H7 (cell line): ENCODE measurements at places on chromosomes 12 and 14.

GRCh38 chr12:7646178-7646475 lies 19.6 kb downstream of the APOBEC1 start:
- DNase-seq: peak; percentile 35

DNA sequence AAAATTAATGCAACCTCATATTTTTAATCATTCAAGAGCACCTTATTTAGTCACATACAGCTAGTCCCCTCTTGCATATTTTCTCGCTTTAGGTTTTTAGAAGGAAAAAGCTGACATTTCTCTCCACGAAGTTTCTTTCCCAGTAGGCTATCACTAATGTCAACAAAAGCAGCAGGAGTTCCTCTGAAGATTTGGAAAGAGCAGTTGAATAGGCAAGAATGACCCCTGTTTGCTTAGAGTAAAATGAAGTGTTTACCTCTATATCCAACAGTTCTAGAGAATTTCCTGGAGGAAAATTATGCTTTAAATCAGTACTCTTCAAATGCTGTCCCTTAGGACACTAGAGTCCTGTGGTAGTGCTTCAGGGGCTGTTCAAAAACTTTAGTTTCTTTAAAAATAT lies 188.1 kb upstream of the PRKD1 start:
- DNase-seq: peak; percentile 32

DNA sequence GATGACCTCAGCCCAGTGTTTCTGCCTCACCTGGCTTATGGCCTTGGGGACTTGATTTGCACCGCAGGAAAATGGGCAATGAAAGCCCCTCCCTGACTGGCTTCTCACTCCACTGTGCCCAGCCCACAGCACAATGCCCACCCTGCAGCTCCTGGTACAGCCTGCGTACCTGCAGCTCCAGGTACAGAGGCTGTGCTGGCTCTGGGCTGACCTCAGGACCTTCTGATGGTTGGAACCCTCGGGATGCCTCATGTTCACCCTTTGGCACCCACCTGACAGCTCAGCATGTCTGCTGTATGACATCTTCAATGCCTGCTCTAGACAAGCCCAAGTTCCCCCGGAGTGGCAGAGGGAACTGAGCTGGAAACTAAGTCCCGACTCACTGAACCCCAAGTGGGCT lies 87.1 kb downstream of the ALG10 start:
- DNase-seq: no peak

- DNase-seq: no peak
Observed at GRCh38 chr12:5078423-5078822, 34.7 kb downstream of the KCNA5 start.

DNA sequence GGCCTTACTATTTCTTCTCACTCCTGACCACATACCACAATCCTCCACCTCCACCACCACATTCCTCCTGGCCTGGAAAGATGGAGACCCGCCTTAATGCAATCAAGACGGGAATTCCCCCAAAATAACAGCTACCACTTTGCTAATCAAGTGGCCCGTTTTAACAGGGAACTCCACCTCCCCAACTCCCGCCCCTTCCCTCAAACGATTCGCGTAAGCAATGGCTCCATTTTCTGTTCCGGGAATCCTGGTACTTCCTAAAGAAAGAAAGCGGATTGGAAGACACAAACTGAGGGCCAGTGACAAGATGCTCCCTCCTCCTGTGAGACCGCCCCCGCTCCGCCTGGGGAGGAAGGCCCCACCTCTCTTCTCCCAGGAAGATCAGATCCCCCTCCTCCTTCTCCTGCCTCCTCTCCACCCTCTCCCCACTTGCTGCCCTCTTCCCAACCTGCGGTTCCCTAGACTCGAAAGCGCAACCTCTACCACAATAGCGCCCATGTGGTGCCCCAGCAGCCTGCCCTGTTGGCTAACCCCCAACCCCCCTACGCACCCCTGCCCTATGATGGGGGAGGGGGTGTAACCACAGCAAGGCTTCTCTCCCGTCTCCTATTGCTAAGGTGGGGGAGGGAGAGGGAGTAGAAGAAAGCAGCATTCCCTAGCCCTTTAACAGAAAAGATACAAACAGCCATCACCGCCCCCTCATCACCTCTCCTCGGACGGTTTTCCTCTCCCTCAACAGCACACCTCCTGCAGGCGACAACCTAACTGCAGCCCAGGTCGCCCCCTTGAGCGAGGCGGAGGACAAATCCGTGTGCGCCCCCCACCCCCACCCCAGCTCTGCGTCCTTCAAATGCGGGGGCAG lies 777 bp downstream of the ARF3 start:
- DNase-seq: peak; percentile 93
